Activated naive CD4-positive, alpha-beta T cell (primary cell): ENCODE measurements at places on chromosomes 11 and 22.

- no peak for DNase-seq
These were observed 62.6 kb downstream of the DCUN1D5 start for GRCh38 chr11:103029401-103029800.

GRCh38 chr11:76235233-76236091 lies 29.2 kb upstream of the WNT11 start:
- peak; percentile 84 for DNase-seq

DNA sequence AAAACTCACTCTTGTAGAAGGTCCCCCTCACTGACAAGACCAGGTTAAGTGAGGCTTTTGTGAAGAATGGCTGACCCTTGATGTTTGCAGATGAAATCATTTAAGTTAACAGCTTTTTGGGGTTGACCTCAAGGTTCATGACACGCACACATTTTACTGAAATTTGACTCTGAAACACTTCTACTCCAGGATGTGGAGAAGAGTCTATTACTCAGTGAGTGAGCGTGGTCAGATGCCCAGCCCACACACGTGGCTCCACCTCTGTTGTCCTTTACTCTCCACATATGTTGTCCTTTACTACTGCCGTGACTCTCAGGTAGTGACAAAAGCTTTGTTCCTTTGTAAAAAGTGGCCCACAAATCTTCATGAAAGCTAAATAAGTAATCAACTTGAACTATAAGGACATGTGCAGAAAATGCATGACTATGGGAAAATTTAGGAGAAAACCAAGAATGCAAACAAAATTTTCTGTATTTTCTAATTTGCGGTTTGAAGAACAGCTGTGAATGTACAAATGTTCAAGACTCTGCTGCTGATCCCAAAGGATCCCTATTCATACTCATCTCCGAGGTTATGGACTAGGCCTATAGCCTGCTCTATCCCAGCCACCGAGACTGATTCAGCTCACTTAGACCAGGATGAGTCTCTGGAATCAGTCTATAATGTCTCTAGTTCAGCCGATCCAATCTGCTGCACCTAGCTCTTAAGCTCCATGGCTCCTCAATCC lies 22.4 kb downstream of the XRRA1 start:
- DNase-seq: no peak

- DNase-seq: no peak
These were observed 83.9 kb upstream of the TIMP3 start for GRCh38 chr22:32717337-32718240.

GRCh38 chr22:36267058-36267457 lies 14.1 kb downstream of the APOL1 start:
- DNase-seq: no peak

GRCh38 chr11:103690356-103690755 lies 346.1 kb upstream of the DDI1 start:
- no peak for DNase-seq

DNA sequence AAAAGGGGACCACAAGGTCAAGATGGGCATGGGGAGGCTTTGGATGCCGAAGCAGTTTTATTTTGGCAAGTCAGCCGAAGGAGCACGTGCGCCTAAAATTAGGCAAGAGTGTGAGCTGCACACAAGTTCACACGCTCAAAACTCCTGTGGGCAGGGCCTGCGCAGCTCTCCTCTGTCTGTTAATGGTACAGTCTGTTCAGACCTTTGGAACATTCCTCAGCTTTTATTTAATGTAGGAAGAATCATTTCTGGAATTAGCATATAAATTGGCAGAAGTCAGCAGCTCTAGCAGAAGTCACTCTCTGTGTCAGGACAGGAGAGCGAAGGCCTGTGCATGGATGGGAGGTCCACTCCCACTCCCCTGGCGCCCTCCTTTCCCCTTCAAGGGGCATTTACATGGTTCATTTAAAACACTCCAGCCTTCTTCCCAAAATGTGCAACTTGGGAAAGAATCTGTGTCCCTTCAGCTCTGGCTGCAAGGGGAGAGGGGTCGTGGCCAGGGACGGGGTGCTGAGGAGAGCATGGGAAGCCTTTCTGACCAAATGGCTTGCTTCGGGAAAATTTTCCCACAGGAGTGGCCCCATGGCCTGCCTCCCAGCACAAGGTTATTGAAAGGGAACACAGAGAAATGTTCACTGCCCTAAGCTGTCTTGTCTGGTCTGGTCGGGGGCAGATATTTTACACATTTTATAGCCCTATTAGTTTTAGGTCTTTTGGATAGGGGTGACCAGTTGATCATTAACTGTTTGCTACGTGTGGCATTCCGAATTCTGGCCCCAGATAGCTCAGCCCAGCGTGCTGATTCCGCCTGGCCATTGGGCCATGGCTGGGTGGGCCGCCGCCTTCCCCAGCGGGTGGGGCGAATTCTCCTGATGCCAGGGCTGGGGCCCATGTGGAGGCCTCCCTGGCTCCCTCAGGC lies 43.9 kb upstream of the SMIM38 start:
- DNase-seq: no peak

GRCh38 chr11:25163421-25163820 lies 666.6 kb downstream of the LUZP2 start:
- DNase-seq: no peak

DNA sequence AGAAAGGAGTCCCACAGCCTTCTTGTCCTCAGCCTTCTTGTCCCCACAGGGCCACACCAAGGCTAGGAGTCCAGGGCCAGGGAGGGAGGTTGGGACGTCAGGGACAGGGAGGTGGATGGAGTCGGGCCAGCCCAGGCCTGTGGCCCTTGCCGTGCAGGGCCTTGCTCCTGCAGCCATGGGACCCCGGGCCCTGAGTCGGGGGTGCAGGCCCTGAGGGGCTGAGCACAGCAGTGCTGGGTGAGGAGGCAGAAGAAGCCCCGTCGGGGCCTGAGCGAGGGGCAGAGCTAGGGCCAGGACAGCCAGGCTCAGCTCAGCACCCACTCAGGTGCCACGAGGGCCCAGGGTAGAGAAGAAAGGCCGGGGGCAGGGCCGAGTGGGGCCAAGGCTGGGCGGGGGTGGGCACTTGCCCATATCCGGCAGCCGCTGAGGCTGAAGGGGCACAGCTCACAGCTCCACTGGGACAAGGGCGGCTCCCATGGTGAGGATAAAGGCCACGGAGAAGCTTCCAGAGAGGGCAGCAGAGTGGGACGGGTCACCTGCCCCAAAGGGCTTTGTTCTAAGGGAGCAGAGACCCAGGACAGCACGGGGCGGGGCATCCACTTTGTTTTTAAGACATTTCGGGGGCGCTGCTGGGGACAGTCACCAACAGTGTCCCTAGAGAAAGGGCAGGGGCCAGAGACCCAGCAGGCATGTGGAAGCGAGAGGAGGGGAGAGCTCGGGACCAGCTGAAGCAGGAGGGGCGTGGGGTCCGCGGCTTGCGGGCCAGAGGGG lies 3.6 kb downstream of the MLC1 start:
- no peak for DNase-seq

- DNase-seq: no peak
These were observed 385.5 kb upstream of the SYN3 start for GRCh38 chr22:33443683-33444082.
